ENCODE measurements at places on chromosomes 2 and 18.

- DNase-seq = no peak
These were observed 1.8 kb downstream of the EVX2 start for GRCh38 chr2:176081837-176082524.

GRCh38 chr2:168517816-168518215, 61.7 kb downstream of the CERS6 start:
- DNase-seq = no peak

DNA sequence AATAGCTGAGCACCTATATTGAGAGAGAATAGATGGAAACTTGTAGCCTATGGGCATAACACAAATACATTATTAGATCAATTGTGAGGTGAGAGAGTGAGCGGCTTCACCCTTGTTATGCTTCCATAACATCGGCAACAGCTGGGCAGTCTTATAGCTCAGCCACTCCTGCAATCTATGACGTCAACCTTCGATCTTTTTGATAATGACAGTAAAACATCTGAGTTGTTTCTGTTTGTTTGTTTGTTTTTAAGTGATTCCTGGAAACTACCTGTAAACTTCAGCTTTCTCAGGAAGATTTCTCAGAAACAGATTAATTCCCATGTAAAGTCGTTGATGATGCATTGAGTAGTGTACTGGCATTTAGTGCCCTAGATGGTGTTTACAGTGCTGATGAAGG, 90.0 kb downstream of the DSEL start:
- no peak for DNase-seq

GRCh38 chr2:101410746-101411145, 23.4 kb upstream of the CREG2 start:
- DNase-seq = no peak

GRCh38 chr18:44537526-44537925, 143.2 kb upstream of the SETBP1 start:
- DNase-seq = no peak

- no peak for DNase-seq
These were observed 31.9 kb upstream of the SNED1 start for GRCh38 chr2:240966457-240966905.

- DNase-seq = no peak
These were observed 382.2 kb upstream of the HNRNPA3 start for GRCh38 chr2:176830362-176830761.

- DNase-seq = no peak
These were observed 5.2 kb downstream of the FHOD3 start for GRCh38 chr18:36302676-36303075.
